ENCODE measurements at places on chromosomes 7 and 10.
A peak's percentile ranks its signal among the peaks of the same experiment; 100 is the strongest.

- no peak for DNase-seq
Measured at GRCh38 chr7:129684777-129685176, 73.3 kb downstream of the NRF1 start.

GRCh38 chr7:96663457-96663856 is 46.2 kb downstream of the SEM1 start:
- no peak for DNase-seq

DNA sequence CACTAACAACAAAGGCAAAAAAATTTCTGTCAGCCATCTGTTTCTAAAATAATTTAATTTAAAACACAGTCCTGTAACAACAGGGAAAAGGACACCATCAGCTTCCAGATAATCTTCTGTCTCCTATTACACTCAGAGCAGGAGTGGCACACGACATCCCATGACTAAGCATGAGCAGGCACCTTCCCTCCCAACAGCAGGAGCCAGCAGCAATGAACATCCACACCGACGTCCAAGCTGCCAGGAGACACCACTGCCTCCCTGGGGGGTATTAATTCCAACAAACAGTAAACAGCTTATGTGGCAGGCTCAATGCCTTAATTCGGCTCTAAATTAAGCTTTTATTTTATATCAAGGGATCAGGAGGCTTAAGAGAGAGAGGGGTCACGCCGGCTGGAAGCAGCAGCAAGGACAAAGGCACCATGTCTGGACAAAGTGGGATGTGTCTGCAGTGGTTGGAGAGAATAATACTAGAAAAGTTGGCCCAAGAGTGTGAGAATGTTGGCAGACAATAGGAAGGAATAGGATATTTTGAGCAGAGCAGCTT is 45.7 kb downstream of the KIAA1549 start:
- peak; percentile 84 for DNase-seq

DNA sequence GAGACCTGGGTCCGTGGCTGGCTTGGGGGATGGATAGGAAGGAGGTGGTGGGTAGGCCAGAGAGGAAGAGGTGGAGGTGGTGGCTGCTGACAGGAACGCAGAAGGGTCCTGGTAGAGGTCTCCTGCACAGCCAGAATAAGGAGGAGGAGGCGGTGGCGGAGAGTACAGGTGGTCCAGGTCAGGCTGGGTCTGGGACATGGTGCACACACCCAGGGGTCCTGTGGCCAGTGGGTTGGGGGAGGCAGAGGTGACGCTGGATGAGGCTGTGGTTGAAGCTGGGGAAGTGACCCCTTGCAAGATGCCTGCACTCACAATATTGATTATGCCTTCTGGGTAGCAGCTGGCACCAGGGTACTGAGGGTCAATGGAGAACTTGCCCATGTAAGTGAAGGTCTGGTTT is 2.2 kb downstream of the EGR2 start:
- DNase-seq: no peak

DNA sequence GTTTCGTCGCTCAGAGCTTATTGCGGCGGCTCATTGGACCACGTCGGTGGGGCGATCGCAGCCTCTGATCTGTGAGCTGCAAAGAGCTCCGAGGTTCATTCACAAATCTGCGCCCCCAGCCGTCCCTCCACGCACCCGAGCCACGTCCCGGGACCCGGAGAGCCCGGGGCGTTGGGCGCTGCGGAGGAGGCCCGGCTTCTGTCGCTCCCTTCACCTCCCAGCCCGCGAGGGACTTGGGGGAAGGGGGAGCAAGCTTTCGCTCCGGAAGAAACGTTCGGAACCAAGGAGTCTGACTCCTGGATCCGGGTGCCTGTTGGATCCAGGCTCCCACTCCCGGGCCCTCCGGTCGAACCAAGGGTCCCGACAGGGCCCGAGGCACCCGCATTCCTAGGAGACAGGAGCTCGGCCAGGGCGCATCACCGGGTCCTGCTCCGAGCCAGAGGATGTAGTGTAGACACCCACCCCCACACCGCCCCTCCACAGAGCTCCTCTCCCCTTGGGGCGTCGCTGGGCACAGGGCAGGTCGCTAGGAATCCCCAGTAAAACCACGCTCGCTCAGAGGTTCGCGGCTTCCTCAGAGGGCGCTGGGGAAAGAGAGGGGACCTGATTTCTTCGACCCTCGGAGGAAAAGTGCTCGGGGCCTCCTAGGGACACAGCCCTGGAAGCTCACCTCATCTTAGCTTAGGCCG is 7.9 kb upstream of the EN2 start:
- no peak for DNase-seq

- peak; percentile 63 for DNase-seq
Measured at GRCh38 chr10:11724938-11725776, 17.0 kb upstream of the ECHDC3 start.

- no peak for DNase-seq
Measured at GRCh38 chr10:28631896-28632583, 45.3 kb upstream of the BAMBI start.

GRCh38 chr10:46514899-46515298 is 41.6 kb downstream of the GPRIN2 start:
- DNase-seq: no peak

- no peak for DNase-seq
Measured at GRCh38 chr10:1257274-1257673, 201.1 kb downstream of the WDR37 start.

DNA sequence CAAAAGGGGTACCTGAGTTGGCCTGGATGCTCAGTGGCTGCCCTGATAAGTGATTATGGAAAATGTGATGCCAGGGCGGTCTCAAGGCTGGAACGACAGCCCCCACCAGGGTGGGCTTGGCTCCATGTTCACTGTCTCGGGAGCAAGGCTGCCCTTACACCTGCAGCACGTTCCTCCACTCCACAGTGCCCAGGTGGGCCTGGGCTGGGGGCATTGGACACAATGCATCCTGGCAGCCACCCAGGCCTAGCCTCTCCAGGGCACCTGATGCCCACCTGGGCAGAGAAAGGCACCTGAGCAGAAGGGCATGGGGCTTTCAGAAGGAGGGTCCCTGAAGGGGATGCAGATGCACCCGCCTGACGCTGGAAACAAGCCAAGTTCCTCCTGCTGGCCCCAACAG is 548.3 kb downstream of the DNAJB6 start:
- no peak for DNase-seq

All from fibroblast of skin of right quadriceps (primary cell).